ENCODE measurements at places on chromosomes 6 and 20.

GRCh38 chr6:53446151-53446550, 97.4 kb upstream of the ELOVL5 start:
- no peak for DNase-seq

GRCh38 chr6:26322645-26323482, 42.1 kb upstream of the BTN3A2 start:
- DNase-seq = peak; percentile 75

GRCh38 chr6:97282238-97282725, 734 bp downstream of the MMS22L start:
- no peak for DNase-seq

- peak; percentile 31 for DNase-seq
Observed at GRCh38 chr6:7166410-7167293, 58.9 kb downstream of the RREB1 start.

- DNase-seq = no peak
Observed at GRCh38 chr6:89731924-89732567, 87.5 kb downstream of the MDN1 start.

DNA sequence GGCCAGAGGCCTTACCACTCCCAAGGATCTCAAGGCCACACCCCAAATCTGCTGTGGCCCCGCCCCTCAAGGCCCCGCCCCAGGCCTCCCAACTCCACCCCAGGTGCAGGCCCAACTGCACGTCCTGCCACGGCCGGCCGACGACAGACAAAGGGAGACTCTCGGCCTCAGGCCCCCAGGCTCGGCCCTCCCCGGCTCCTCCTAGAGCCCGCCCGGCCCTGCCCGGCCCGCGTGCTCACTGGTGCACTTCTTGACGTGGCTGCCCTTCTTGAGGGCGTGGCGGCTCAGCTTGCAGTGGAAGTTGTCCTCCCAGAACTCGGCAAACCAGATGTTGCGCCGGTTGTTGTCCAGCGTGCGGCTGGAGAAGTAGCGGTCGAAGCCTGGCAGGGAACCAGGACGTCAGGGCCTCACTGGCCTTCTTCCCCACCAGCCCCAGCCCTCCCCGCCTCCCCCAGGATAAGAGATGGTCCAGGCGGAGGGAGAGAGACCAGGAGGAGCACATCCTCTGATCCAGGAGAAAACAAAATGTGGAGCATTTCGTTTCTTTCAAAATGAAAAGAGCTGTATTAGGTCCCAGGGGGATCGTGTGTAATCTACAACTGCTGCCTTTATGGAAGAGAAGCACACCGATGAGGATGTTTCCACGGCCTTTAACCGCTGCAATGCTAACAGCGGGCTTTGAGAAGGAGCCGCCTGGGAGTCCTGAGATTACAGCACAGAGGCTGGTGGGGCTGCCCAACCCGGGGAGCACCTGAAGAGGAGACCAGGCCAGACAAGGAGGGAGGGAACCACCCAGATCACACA, 89.4 kb downstream of the GRM4 start:
- DNase-seq = no peak

DNA sequence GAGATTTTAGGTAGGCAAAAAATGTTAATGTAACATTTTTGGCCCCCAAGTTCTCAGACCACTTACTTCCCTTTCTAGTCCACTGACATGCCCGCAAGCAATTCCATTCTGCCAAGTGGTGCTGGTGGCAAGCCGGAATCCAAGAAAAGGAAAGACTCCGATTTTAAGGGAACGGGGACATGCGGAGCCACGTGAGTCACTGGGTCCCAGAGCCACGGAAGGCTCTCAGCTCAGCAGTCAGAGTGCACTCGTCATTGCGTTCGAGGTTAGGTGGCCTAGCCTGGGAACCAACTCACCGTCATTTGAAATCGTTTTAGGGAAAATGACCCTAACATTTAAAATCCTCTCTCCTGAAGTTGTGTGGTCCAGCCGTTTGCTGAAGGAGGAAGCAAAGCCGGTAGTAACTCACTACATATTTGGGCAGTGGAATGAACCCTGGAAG, 711 bp upstream of the SIRT5 start:
- DNase-seq = peak; percentile 57

DNA sequence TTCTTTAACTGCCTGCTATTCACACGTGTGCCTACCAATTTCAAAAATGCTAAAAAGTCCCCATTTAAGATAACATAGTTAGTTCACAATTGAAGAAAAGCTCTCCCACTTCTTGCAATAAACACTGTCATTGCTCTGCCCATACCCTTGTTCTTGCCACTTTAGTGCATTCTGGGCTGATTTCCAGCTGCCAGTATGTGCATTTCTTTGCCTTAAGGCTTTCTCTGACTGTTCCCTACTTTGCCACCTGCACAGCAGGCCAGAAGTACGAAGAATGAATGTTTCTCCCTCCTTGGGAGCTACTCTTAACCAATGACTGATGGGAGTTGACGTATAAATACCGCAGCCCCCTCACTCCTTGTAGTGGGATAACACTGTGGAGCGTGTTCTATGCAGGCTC, 16.0 kb upstream of the ATRN start:
- no peak for DNase-seq

DNA sequence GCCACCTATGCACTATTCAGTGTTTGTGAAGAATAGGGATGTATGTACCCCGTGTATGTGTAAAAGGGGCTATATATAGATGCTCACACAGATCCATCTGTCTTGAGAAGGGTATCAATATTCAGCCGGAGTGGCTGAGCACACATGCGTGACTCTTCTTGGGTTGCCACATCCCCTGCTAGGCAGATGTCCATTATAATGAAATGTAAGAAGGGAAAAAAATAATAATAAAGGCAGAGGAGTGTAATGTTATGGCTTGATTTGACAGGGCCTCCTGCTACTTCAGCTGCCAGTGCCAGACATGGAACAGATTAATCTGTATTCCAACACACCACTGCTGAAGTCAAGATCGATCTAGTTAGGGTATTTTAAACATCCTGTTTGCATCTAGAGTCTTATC, 74.2 kb upstream of the VSTM2L start:
- no peak for DNase-seq

DNA sequence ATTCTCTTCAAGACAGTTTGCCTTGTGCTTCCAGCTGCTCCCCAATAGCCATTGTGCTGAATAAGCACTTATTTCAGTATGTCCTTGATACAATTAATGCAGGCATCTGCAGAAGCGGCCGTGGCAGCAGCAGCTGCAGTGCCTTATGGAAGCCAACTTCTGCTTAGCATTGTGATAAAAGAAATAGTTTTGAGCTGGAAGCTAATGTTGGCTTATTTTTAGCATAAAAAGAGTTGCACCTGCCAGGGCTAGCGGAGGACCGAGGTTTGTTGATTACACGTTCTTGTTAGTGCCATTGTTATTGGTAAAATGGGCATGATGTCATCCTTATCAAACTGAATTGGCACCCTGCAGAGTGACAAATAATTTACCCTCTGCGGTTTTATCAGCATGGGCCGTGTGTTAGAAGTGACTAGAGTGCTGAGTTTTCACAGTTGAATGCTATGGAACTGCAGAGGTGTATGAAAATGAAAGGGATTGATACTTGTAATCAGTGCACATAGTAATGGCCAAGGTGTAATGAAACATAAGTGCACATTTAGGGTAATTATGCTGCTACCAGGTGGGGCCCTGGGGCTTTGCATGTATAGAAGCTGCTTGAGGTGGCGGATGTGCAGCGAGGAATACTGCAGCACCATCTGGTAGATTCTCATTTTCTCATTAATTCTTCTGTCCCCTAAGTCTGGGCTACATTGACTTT, 334.3 kb downstream of the CDKAL1 start:
- DNase-seq = no peak
